ENCODE measurements at places on chromosomes 3 and 15. TPM values are rescaled to one million over a fixed set of nuclear protein-coding genes. Genes with fewer than 3 reads are reported as not detected.

DNA sequence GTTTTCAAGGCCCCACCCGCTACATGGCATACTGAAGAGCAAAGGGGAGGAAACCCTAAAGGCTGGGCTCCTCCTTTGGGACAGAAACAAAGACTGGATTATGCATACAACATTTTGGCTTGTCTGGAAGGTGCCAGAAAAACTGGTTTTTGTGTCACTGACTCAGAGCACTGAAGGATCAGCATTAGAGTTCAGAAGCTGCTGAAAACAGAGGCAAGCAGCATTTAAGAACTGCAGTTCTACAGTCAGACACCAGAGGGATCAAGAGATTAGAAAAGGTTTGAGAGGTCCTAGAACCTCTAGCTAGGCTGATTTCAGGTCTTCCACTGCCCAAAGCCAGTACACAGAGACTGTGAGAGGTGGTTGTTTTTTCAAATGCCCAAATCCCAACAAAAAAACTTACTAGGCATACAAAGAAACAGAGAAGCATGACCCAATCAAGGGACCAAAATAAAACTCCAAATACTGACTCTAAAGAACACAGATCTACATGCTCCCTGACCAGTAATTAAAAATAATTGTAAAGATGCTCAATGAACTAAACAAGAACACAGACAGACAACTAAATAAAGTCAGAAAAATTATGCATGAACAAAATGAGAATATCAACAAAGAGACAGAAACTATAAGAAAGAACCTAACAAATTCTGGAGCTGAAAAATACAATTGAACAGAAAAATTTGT is 91.2 kb downstream of the SENP2 start:
- peak; percentile 98 for DNase-seq

- DNase-seq = no peak
Observed at GRCh38 chr3:46480491-46481195, 15.9 kb upstream of the LTF start.

- DNase-seq = no peak
Observed at GRCh38 chr3:30293621-30294240, 312.7 kb upstream of the TGFBR2 start.

The DNAH12 gene
- total RNA-seq = not detected

GRCh38 chr15:91853511-91853947 is at the start of gene SLCO3A1:
Gene SLCO3A1, plus strand, starts transcription at chr15:91853708.
- no peak for DNase-seq

- DNase-seq = no peak
Observed at GRCh38 chr3:52146811-52147210, 7.4 kb downstream of the POC1A start.

DNA sequence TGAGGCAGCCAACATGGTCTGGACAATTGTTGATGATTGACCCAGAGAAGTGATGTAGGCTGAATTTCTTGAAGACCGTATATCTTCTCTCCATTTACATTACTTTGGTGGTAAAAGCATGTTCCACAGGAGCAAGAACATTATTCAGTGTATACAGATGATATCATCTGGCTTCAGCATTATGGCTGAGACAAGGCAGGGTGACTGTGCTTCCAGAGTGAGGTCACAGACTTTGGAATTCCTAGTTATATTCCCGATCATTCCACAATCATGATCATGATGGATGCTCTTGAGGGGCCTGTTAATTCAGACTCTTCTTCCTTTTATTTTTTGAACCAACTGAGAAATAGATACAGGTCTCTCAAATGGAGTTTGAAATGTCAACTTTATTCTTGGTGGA is 19.0 kb downstream of the PLS1 start:
- no peak for DNase-seq

- no peak for DNase-seq
Observed at GRCh38 chr15:77580996-77581682, 51.6 kb downstream of the LINGO1 start.

The LNP1 gene
- total RNA-seq = 5.2 TPM

GRCh38 chr15:77631745-77632533 is 773 bp downstream of the LINGO1 start:
- DNase-seq = no peak

DNA sequence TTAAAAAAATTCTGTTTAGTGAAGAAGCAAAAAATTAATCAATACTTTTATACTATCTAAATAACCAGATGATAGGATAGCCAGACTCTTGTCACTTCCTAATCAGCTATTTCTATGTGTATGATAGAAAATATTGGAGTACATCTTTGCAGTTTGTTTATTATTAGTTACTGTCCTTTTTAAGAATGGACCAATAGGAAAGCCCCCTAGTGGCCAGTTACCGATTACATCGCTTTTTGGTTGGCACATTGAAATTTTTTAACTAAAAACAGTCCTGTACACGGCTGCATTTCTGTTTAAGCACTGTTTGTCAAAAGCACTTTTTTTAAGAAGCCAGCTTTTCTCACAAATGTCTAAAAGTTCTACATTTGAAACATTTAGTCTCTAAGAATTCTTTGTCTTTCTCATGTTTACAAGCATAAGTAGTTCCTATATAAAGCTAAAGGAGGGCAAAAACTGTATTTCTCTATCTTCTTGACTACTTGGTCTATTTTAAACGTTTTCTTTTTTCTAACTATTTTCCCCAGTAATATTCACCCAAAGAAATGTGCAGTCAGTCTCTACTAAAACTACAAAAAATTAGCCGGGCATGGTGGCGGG is 253.2 kb upstream of the LRTM1 start:
- peak; percentile 73 for DNase-seq

GRCh38 chr3:105022813-105023212 is 343.9 kb upstream of the ALCAM start:
- DNase-seq = no peak

DNA sequence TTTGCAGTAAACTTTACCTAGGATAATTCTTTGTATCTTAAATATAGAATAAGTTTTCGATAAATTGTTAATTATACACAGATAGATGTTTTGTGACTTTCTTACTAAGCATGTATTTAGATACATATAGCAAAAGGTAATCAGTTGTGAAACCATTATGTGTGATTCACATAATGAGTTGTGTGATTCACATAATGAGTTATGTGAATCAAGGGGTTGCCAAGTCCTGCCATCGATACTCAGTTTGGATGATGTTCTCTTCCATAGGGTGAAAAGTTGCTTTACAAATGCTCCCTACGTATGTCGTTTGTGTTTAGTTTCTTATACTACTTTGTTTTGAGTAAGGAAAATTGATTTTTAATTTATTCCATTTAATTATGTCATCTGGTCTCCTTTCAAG is 682.1 kb downstream of the MECOM start:
- peak; percentile 52 for DNase-seq

The SST gene
- total RNA-seq = not detected

DNA sequence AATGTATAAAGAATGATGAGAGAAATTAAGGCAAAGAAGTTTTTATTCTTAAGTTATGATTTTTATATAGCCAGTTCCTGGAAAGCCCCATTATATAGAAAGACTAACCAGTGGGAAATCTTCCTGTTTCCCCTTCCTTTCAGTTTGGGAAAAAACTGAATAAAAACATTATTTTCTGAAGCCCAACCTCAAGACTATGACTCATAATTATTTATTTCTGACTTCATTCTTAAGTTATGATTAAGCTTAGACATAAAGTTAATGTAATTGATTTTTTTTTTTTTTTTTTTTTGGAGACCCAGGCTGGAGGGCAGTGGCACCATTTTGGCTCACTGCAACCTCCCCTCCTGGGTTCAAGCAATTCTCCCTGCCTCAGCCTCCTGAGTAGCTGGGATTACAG is 55.8 kb downstream of the TRPC1 start:
- DNase-seq = peak; percentile 10

DNA sequence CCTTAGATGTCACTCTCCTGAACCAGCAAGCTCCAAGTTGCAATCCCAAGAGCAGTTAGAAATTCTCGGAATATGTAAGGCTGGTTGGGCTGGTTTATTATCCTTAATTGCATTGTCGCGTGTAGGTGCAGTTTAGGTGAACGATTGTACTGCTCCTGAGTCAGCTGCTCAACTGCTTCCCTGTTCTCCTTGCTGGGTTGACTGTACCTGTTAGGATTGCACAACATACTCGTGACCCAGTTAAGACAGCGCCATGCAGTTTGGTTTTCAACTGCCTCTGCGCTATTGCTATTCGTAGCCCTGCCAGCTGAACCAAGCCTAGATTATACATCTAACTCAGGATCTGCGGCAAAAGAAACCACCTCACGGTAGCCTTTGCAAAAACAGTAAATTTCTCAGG is 41.0 kb downstream of the BCL2L10 start:
- DNase-seq = peak; percentile 26

- DNase-seq = no peak
Observed at GRCh38 chr15:61421938-61422337, 192.8 kb upstream of the RORA start.

- no peak for DNase-seq
Observed at GRCh38 chr3:57048728-57049127, 11.7 kb upstream of the SPATA12 start.

DNA sequence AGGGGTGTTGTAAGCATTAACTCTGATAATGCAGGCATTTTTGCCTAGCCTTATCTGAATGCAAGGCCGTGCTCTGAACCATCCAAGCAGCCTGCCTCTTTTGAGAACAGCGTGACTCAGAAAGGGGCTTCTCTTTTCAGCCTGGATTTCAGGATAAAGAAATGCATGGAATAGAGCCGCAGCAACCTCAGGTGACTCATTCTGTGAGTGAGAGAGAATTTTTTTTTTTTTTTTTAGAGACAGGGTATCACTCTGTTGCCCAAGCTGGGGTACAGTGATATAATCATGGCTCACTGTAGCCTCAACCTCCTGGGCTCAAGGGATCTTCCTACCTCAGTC is 20.6 kb upstream of the PDE8A start:
- DNase-seq = peak; percentile 66

The CILP gene
- not detected for total RNA-seq

The SLC22A14 gene
- not detected for total RNA-seq

- DNase-seq = no peak
Observed at GRCh38 chr3:182954553-182955235, 25.6 kb downstream of the DCUN1D1 start.

The BOC gene
- 4.4 TPM for total RNA-seq

- DNase-seq = peak; percentile 17
Observed at GRCh38 chr3:13235079-13235478, 161.8 kb upstream of the IQSEC1 start.

All from PC-3 (cell line).